Endothelial cell (in vitro differentiated cells): ENCODE measurements at places on chromosomes 1 and 21.

- DNase-seq, result no peak
Observed at GRCh38 chr1:103496014-103496635, 29.4 kb upstream of the RNPC3 start.

- DNase-seq, result peak; percentile 42
Observed at GRCh38 chr1:3393024-3393986, 61.2 kb upstream of the ARHGEF16 start.

DNA sequence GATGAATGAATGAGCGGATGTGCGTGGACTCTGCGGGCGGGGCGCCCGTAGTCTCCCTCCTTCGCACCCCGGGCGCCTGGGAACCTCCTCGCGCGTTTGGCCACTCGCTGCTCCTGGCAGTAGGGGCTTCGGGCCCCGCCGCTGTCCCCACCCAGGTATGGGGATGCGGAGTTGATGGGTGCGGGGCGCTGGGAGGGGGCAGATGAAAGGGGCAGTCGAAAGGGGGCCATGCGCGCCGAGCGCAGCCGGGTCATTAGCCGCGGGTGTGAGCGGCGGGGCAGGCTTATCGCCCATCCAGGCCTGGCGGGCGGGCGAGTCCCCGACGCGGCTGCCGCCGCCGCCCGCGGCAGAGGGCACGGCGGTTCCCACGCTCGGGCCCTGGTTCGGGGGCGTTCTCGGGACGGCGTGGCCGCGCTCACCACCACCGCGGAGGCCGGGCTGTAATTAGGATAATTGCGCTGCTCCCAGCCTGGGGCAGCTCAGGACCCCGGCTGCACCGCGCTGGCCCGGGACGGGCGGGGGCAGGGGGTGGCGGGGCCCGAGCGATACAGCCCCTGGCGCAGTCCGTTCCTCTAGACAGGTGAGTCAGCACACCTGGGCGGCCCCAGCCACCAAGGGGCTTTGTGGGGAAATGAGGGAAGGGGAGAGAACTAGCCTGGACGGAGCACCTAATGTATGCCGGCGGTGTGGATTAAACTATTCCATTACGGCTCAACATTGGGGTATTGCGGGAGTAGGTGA is 22.1 kb upstream of the CITED4 start:
- no peak for DNase-seq

DNA sequence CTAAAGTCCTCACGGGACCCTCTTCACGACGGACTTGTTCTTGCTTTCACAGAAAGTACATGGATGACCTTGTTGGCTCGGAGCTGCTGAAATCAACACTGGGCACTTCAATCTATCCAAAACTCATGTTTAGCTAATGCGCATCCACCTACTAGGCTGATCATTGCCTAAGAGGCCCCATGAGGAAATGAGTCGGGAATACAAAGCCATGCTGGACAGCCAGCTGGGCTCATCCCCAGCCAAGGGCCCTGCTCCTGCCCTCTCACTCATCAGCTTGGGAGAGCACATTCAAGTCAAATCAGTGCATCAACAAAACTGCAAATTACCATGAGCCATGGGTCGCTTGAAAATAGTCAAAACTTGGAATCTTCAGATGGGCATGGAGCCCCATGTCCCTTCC is 14.8 kb upstream of the HEYL start:
- no peak for DNase-seq

DNA sequence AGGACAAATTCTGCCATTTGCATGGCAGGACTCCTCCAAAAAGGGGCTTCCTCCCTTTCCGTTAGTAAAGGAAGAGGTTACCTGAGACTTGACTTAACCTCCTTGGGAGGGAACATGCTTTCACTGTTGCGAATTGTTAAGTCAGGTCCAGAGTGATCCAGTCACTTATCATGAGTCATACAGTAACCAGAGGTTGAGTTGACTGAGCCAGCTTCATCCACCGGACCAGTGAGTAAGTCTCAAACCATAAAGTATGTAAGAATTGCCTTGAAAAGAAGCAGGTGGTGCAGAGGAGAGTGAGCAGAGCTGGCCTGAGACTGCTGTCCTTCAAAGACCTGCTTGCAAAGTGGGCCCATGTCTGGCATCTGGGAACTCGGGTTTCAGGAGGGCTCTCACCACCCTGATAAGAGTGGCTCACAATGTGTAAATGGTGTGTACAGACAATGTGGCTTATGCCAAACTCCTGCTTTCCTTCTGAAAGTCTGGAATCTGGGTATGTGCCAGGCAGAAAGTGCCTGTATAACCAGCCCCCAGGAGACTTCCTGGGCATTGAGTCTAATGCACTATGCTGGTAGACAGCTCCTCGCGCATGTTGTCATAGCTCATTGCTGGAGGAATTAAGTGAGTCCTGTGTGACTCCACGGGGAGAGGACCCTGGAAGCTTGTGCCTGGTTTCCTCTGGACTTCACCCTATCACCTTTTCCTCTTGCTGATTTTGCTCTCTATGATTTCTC is 84.3 kb upstream of the KLHDC7A start:
- no peak for DNase-seq

DNA sequence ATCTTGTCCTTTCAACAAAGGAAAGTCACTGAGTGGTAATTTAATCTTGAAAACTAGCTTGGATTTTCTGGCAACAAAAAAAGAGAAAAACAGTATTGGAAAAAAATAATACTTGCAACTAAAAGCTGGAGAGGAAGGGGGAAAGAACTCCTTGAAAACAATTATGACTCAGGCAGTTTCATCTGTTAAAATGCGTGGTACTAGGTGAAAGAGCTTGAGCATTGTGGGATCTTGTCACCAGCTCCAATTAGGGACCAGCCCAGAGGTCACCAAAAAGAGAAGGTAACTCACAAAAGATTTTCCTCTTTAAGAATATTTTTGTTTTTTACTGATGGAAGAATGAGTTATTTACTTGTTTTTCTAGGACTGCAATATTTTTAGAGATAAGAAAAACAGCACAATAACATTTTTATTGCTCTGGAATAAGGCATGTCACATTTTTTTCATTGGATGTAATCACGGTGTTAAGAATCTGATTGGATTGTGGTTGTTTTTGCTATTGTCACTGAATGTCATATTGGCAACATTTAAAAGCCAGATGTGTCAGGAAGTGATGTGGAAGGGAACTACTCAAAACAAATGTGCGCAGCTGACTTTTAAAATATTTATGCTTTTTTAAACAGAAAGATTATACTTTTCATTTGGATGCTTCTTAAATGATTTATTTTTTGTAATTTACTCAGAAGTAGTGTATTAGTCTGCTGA is 78.5 kb upstream of the ADAMTS5 start:
- no peak for DNase-seq

DNA sequence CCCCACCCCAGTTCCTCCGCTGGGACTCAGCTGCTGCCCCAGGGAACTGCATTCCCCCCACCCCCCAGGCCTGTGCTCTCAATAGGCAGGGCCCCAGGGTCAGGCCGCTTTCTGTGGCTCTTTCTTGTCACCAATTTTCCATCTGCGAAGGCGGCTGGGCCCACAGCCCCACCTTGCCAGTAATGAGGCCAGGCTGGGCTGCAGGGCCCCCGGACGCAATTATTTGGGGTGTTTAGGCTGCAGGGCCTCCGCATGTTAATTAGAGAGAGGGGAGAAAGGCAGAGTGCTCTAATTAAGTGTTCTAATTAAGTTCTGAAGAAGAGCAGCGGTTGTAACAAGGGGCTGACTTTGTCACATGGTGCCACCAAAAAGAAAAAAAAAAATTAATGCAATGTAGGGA is 71.8 kb downstream of the EPHB2 start:
- DNase-seq, result no peak

DNA sequence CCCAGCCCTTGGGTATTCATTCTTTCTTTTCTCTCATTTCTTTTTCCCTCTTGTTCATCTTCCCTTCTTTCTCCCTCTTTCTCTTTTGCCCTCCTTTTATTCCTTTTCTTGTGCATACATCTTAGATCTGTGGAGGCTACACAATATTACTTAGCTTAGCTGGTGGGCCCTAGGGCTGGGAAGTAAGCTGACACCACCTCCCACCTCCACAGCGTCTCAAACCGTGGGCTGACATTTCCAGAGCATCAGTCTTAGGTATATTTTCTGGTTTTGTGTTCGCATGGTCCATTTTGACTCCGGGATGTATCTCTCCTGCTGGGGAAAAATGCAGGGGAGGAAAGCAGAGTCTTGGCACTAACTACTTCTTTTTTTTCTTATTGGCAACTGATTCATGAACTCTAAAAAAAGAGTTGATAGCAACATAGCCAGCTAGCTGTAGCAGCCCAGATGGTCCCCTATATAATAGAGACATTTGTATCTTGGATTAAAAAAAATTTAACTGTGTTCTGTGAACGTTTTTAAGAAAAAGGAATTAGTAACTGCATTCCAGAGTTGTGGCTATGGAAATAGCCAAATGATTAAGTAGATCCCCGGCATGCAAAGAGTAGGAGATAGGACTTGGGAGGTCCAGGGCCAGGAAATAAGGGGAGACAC is 15.5 kb downstream of the CNIH3 start:
- no peak for DNase-seq

GRCh38 chr1:37453647-37454046 is 20.7 kb upstream of the ZC3H12A start:
- no peak for DNase-seq

GRCh38 chr1:201988601-201989000 is 6.2 kb downstream of the RNPEP start:
- no peak for DNase-seq

DNA sequence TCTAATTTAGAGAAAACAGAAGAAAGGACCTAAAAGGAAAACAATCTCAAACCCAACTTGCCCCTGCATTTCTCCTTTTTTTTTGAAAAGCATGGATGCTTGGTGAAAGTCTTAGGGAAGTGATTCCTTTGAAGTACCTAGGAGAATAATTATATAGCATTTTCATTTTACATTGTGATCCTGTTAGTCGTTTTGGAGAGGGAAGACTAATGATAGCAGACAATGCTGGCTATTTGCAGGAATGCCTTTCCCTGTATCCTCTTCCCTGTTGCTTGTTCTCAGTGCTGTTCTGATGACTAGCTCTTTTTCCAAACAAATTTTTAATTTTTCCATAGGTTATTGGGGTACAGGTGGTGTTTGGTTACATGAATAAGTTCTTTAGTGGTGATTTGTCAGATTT is 53.9 kb downstream of the LAMC1 start:
- no peak for DNase-seq

- DNase-seq, result no peak
Observed at GRCh38 chr1:209871006-209871405, 43.2 kb downstream of the UTP25 start.

DNA sequence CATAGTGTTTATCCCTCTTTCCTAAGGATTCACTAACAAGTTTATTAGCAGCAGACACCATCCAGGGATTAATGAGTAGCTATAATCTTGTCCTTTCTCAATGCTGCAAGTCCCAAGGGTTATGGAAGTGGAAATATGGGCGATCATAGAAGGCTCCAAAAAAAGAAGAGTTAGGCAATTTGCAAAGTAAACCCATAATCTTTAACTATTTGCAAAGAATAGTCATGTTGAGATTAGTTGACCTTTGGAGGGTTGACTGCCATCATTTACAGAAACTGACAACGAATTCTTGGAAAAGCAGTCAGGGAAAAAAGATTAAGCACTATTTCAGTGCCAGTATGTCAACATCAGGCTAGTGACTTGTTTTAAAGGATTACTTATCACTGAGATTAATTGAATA is 169.9 kb downstream of the KCNT2 start:
- DNase-seq, result no peak

GRCh38 chr21:46617267-46618051 is 12.6 kb upstream of the S100B start:
- no peak for DNase-seq

DNA sequence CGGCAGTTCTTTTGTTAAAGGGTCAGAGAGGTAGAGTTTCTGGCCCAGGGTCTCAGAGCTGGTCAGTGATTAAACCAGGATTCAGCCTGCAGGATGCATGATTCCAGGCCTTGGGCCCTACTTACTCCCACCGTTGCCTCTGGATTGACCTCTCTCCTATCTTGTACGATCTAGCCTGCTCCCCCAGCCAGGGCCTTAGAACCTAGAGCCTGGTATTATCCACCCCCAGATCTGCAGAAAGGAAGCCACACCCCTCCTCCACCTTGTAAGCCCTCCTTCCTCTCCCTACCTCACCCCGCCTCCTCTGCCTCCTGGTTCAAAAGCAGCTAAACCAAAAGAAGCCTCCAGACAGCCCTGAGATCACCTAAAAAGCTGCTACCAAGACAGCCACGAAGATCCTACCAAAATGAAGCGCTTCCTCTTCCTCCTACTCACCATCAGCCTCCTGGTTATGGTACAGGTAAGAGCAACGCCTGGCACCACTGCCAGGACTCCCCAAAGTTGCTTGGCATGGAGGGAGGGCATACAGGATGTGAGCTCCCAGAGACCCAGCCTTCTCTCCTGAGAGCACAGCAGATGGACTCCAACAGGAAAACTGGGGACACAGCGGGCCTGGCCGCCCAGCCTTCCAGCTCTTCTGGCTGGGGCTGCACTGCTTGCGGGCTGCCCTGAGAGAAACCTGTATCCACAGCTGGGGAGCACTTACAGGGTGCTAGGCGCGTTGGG is at the start of gene CD52:
TSS of gene CD52 (plus strand) at position 347 of the 726 bp plus-strand sequence. CDS start at position 407, 60 bp downstream.
- no peak for DNase-seq

DNA sequence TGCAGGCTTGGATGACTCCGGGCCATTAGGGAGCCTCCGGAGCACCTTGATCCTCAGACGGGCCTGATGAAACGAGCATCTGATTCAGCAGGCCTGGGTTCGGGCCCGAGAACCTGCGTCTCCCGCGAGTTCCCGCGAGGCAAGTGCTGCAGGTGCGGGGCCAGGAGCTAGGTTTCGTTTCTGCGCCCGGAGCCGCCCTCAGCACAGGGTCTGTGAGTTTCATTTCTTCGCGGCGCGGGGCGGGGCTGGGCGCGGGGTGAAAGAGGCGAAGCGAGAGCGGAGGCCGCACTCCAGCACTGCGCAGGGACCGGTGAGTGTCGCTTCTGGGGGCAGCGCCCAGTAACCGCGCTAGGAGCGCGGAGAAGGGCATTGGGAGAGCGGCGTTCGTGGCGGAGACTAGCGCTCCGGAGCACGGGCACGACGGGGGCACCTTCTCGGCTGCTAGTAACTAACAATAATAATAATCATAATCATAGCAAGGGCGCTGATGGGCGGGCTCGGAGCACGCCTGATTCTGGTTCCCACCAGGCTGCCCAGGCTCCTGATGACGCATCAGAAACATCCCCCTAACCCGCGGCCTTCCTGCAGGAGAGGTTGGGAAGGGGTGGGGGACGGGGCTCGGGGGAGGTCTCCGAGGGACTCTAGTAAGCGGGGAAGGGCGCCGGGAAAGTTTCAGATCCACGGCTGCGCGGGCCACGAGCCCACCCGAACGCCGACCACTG is at the start of gene MX1:
TSS of gene MX1 (plus strand) at position 286 of the 722 bp plus-strand sequence. CDS start 5,832 bp downstream, outside the sequence.
- peak; percentile 24 for DNase-seq

DNA sequence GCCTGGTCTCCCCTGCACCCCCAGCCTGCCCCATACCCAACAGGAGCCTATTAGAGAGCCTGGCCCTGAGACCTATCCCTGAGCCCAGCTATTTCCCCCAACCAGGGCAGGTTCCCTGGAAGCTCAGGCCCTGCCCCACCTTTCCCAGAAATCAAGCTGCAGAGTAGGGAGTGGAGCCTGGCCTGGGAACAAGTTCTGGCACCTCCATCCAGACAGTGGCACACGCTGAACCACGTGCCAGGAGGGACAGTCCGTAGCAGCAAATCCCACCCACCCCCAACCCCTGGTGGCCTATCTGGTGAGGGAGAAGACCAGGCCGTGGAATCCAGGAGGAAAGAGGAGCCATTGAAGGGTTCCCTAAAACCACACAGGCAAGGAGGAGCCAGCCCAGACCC is 22.6 kb downstream of the TNNT2 start:
- no peak for DNase-seq

- no peak for DNase-seq
Observed at GRCh38 chr1:147726168-147726567, 34.2 kb downstream of the GJA5 start.
